EH (cell line): ENCODE measurements at places on chromosomes 12 and 14.

DNA sequence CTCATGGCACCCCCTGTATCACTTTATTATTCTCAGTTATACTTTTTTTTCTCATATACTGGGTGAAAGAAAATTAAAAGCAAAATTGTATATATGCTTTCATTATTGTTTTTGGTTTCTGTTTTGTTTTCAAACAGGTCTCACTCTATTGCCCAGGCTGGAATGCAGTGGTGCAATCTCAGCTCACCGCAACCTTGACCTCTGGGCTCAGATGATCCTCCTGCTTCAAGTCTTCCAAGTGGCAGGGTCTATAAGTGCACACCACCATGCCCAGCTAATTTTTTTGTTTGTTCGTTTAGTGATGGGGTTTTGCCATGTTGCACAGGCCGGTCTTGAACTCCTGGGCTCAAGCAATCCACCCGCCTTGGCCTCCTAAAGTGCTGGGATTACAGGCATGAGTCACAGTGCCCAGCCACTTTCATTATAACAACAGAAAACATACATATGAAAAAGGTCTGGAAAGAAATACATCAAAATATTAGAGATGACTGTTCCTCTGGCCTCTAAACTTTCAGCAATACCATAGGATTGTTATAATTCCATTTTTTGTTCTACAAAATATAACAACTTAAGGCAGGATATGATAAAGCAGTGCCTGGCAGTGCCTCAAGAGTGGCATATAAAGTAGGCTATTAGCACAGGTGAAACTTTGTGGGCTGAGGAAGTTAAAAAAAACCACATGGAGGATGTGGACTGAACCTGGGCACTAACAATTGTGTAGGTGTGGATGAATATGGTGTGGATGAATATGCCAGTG is 5.8 kb upstream of the NTN4 start:
- peak; percentile 17 for DNase-seq

GRCh38 chr12:44397631-44398030 is 478.5 kb downstream of the NELL2 start:
- no peak for DNase-seq

- DNase-seq: no peak
Observed at GRCh38 chr12:91226951-91227350, 44.3 kb upstream of the DCN start.

GRCh38 chr14:66330916-66331315 is 155.3 kb upstream of the CCDC196 start:
- peak; percentile 9 for DNase-seq

- DNase-seq: peak; percentile 86
Observed at GRCh38 chr12:113231235-113232088, 10.2 kb downstream of the TPCN1 start.

DNA sequence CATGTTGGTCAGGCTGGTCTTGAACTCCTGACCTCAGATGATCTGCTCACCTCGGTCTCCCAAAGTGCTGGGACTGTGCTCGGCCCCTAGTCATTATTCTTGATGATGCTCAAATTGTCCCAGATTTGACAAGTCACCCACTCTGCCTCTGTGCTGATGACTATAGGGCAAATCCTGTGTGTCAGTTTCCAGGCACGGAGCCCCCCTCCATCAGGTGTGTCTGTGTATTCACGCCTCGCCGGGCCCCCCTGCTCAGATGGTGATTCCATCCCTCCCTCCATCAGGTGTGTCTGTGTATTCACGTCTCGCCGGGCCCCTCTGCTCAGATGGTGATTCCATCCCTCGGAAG is 4.3 kb upstream of the GPR132 start:
- no peak for DNase-seq

- DNase-seq: peak; percentile 21
Observed at GRCh38 chr12:64780531-64781279, 21.5 kb upstream of the GNS start.

- DNase-seq: no peak
Observed at GRCh38 chr12:58841058-58841798, 79.1 kb downstream of the LRIG3 start.

DNA sequence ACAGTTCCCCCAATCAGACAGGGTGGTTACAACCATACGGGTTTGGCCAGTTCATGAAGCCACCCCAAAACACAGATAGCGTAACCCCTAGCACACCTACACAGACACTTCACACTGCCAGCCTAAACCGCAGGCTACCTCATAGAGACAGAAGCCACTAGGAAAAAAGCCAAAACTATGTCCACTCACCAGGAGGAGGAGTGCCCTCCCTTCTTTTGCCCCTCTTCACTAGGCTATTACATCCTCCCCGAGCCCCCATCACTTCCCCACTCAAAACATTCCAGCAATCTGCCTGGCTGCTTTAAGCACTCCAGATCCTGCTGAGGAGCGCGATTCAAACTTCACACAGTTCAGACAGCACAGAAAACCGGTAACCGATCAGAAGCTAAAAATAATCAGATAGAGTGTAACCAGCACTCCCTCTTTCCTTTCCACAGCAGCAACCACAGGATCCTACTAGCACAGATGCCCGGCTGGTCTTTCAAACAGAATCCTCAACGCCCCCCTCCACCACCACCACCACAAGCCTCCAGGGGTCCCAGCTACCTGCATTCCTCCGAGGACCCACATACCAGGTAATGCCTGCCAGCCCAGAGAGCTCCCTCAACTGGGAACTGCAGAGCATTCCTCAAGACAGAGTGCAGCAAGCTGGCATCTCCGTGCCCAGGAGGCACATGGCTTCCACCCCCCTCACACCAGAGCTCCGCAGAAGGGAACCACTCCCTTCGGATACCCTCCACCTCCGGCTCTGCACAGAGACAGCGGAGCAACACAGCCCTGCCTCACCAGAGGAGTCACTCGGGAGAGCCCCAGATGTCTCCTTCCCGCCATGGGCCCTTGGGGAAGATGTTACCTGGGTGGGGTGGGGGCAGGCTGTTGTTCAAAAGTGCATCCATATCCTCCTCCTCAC is 1.5 kb downstream of the CHD4 start:
- DNase-seq: peak; percentile 52
